Fibroblast of mammary gland (primary cell): ENCODE measurements at places on chromosomes 2 and 18.

GRCh38 chr2:58541511-58541910 is 300.4 kb upstream of the FANCL start:
- DNase-seq = no peak

DNA sequence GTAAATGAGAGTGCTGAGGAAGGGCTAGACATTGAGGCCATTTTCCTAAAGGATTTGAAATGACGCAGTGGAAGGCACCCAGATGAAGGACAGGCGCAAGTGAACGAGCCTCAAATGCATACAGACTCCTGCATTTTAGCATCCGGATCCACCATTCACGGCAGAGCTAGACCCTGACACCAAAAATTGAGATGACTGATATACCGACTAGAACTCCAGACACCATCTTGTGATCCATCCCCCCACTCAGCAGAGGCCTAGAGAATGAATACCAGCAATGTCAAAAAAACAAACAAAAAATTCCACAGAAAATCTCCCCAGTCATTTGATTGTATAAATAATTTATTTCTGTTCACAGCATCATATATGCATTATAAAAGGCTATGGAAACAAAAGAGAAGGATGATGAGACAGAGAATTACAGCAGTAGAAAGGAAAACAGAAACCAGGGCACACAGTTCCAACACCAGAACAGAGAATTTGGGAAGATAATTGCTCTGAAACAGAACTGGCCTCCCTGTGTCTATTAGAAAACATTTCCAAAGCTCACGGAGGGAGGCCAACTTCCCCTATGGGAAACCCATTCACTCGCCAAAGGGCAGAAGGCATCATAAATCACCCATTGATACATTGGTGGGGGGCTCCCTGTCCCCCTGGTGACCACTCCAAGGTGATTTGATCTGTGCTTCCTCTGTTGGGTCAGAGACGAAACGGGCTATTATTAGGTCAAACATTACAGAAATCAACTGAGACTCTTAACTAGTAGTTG is 4.0 kb downstream of the ARL4C start:
- DNase-seq = no peak

DNA sequence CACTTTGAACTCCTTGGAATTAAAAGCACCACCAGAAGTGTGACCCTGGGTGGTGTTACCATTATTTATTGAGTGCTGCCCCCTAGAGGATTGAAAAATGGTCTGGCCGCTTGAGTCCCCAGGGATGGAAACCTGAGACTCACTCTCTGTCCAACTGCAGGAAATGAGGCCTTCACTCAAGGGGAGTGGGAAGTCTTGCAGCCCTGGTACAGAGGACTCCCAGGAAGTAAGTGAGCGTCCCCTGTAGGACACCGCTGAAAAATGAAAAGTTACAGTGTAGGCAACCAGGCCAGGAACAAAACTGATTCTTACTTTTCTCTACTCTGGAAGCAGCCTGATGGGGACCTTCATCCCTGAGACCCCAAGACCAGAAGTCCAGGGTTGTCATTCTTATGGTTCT is 2.2 kb upstream of the NRP2 start:
- DNase-seq = peak; percentile 91

GRCh38 chr2:107202962-107203591 is 317.1 kb upstream of the ST6GAL2 start:
- no peak for DNase-seq

DNA sequence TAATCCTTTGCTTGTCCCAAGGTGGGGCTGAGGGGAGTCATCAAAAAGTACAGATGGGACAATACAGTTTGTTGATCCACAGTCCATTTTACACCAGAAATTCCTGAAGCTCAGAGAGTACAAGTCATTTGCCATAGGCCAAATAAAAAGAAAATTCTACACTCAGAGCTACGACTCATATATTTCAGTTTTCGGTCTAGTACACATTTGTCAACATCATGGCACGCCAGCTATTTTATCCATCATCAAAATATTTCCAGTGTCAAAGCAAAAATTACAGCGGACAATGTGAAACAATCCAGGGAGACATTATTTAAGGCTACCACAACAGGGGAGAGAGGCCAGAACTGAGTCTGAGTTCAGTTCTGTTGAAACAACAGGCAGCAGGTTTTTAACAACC is 587.5 kb upstream of the DSEL start:
- peak; percentile 1 for DNase-seq

GRCh38 chr2:58436872-58437271 is 195.7 kb upstream of the FANCL start:
- DNase-seq = peak; percentile 8

GRCh38 chr2:104056451-104056850 is 797.5 kb upstream of the POU3F3 start:
- no peak for DNase-seq

GRCh38 chr2:37388074-37388473 is 43.6 kb downstream of the QPCT start:
- peak; percentile 97 for DNase-seq

DNA sequence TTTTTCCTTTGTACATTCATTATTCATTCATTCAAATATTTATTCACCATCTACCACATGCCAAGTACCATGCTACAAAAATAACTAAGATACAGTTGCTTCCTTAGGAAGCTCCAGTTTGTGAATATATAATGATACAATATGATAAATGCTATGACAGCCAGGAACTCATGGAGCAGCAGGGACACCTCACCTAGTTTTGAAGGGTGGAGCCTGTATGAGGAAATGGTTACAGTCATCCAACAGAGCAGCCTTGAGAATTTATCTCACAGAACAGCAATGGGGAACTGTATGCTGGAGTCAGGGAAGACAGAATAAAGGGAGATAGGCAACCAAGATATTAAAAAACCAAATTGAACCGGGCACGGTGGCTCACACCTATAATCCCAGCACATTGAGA is 124.0 kb downstream of the OSBPL1A start:
- peak; percentile 7 for DNase-seq

DNA sequence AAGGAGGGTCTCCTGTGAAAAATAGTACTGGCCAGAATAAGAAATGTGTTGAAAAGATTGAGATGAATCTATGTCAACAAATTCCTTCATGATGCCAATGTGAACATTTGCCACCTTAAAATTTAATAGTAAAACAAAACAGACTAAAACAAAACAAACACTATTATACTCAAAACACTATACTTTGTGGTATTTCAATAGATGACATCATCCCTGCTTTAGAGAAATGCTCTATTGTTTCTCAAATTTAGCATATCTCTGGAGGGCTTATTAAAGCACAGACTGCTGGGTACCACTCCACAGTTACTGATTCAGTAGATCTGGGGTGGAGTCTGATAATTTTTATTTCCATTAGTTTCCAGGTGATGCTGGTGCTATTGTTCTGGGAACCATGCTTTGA is 579.4 kb upstream of the FAM98A start:
- no peak for DNase-seq

DNA sequence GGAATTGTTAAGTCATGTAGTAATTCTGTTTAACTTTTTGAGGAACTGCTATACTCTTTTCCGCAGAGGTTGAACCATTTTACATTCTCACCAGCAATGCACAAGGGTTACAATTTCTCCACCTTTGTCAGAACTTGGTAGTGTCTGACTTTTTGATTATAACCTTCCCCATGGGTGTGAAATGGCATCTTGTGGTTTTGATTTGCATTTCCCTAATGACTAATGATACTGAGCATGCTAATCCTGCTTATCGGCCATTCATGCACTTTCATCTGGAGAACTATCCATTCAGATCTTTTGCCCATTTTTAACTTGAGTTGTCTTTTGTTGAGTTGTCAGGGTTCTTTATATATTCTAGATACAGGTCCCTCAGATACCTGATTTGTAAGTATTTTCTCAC is 47.2 kb downstream of the CYB5A start:
- DNase-seq = no peak

GRCh38 chr2:216519154-216519762 is 20.6 kb downstream of the RPL37A start:
- DNase-seq = peak; percentile 88

DNA sequence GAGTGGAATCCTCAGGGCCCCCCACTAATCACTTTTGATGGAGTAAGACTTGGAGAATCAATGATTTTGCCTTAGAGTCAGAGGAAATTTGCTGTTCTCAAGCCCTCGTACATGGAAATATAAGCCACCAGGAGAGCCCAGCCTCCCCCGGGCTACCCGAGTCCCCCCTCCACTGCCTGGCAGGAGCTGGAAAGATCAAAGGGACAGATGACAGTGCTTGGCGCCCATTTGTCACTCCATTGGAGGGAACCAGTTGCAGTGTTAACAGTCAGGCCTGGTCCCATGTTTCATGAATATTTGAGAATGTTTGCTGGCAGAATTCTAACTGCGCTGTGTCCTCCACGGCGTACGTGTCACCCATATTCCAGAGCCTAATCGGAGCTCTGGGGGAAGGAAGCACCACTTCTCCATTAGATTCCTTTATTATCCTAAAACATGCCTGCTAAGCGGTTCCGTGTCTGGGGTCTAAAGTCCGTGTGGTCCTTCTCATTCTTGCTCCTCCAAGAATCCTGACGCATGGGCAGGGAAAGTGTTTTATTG is 202.4 kb downstream of the KLHL29 start:
- no peak for DNase-seq

- DNase-seq = no peak
Observed at GRCh38 chr18:75139226-75139911, 69.6 kb downstream of the PTGR3 start.

DNA sequence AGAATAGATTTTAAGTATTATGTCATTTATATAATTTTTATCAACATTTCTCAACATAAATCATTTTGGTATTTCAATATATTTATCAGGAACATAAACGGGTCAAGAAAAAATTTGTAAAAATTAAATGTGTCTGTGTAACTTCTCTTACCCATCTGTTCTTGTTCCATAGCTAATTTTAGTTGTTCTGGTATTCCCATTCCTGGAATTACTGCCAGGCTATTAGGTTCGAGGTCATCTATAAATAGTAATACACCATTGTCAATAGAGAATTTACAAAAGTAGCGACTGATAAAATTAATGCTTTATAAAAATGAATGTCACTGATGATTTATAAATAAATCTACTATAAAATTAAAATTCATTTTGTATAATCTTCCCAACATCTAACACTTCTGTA is 21.5 kb downstream of the SFT2D3 start:
- no peak for DNase-seq

DNA sequence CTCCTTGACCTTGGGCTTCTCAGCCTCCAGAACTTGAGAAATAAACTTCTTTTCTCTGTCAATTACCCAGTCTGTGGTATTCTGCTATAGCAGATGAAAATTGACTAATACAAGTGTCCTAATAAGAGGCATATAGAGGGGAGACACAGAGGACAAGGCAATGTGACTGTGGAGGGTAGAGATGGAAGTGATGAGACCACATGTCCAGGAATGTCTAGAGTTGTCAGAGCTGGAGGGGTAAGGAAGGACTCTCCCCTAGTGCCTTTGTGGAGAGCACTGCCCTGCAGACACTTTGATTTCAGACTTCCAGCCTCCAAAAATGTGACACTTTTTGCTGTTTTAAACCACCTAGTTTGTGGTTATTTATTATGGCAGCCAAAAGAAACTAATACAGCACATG is 74.4 kb downstream of the ACKR3 start:
- no peak for DNase-seq

DNA sequence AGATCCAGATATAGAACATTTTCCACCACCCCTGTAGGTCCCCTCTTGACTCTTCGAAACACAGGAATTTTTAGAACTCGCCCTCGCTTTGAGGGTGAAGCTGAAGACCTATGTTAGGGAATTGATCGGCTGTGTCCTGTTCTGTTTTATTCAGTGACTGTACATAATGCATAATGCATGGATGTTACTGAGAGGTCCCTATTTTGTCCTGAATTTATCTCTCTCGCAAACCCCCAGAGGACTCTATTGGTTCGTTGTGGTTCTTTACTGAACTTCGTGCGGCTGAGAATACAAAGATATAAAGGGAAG is 431 bp upstream of the EIF5B start:
- DNase-seq = no peak

GRCh38 chr18:72530622-72531021 is 13.5 kb downstream of the CBLN2 start:
- DNase-seq = no peak

DNA sequence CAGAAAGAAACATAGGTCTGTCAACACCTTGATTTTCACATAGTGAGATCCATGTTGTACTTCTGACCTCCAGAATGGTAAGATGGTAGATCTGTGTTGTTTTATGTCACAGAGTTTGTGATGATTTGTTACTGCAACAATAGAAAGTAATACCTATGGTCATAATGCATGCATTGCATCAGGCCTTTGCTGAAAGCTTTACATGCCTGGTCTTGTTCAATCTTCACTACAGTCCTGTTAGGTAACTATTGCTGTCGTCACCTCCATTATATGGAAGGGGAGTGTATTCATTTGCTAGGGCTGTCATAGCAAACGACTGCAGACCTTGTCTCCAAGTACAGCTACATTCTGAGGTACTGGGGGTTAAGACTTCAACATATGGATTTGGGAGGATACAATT is 243.5 kb downstream of the ANAPC1 start:
- DNase-seq = no peak

DNA sequence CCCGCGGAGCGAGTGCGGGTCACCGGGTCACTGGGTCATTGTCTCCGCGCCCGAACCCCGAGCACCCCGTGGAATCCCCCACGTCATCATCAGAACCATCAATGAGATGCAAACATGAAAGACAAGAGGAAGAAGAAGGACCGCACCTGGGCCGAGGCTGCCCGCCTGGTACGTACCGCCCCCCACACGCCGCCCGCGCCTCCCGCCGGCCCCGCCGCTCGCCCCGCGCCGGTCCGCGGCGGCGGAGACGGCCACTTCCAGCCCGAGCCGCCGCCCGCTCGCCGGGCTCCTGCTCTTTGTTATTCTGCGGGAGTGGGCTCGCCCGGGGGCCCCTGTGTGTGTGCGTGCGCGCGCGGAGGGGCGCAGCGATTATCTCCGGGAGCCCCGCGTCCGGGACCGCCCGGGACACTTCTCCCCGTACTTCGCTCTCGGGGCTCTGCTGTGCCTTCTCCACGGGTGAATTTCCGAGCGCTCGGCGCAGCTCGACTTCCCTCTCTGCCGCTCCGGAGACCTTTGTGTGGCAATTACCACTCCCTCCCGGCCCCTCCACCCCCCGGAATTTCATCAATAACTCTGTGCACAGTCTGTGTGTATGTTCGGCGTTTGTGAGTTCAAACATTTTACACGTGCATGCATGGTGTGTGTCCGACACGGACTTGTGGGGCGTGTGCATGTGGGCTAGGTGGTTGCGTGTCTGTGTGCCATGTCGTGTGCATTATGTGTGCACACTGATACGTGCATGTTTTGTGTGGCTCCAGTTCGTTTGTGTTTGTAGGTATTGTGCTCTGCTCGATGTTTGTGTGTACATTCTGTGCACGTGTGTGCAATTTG is 714 bp downstream of the ASXL3 start:
- DNase-seq = no peak
